Activated T-helper 2 cell treated with anti-CD3 and anti-CD28 coated beads, Interferon-gamma antibody, Interleukin-2, Interleukin-4, amounts not matched to agents 10 μg/mL and 5 μg/mL and 100 μg/mL, durations not matched to agents 14 hours and 24 hours and 36 hours (primary cell): ENCODE measurements at places on chromosomes 12 and 14. TPM values are rescaled to one million over a fixed set of nuclear protein-coding genes. Genes with fewer than 3 reads are reported as not detected.
A peak's percentile ranks its signal among the peaks of the same experiment; 100 is the strongest.

DNA sequence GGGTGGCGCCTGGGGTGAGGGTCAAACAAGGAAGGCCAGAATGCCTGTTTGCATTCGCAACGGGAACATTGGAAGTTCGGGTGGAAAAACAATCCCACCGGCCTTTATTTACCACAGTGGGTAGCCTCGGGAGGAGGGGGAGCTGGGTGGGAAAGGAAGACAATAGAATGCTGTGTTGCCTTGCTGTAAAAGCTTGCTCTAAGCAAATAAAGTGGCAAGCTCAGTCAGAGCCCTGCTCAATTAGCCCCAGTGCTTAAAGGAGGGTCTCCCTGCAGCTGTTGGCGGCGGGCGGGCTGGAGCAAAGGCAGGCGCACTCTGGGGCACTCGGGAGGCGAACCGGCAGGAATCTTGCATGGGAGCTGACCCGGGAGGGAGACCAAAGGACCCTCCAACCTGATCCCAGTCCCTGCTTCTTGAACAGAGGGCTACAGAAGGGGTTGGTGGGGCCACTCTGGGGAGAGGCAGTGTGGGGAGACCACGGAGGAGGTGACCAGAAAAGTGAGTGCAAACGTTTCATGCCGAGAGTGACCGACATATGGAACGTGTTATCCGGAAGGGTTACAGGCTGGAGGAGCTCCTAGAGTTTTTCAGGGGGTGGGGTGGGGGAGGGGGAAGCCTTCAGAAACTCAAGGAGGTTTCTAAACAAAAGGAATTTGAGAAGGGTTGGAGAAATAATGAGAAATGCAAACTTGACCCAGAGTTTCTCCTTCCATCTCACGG is 48.5 kb downstream of the NTF3 start:
- DNase-seq = no peak

DNA sequence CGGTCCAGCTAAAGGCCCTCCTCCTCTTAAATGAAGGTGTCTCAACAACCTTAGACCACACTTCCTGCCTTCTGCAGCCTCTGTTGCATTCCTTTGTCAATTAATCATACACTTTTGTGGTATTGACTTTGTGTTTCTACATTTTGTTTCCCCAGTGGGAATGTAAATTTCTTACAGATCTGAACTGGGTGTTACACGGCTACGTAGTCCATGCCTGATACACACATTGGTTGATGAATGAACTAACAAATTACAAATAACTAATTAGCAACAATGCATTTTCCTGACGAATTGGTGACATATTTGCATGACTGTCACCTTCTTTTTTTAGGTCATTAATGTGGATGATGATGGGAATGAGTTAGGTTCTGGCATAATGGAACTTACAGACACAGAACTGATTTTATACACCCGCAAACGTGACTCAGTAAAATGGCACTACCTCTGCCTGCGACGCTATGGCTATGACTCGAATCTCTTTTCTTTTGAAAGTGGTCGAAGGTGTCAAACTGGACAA is 15.2 kb upstream of the CCT2 start:
- no peak for DNase-seq

GRCh38 chr12:6961695-6962284 is 8.7 kb downstream of the PHB2 start:
- DNase-seq = no peak

GRCh38 chr14:38989922-38990546 is 113.0 kb downstream of the SEC23A start:
- no peak for DNase-seq

CHGA gene
- not detected in 2 replicates for total RNA-seq

GRCh38 chr12:117552971-117553370 is 191.5 kb upstream of the NOS1 start:
- DNase-seq = no peak

GRCh38 chr14:34538871-34539406 is 562 bp downstream of the EAPP start:
- no peak for DNase-seq

ARMH4 gene
- total RNA-seq = 0.18 and 0.34 TPM in 2 replicates

GRCh38 chr14:24253936-24254335 is 9.0 kb downstream of the TGM1 start:
- no peak for DNase-seq

GRCh38 chr14:104367866-104368750 is 211.5 kb upstream of the C14orf180 start:
- no peak for DNase-seq

DNA sequence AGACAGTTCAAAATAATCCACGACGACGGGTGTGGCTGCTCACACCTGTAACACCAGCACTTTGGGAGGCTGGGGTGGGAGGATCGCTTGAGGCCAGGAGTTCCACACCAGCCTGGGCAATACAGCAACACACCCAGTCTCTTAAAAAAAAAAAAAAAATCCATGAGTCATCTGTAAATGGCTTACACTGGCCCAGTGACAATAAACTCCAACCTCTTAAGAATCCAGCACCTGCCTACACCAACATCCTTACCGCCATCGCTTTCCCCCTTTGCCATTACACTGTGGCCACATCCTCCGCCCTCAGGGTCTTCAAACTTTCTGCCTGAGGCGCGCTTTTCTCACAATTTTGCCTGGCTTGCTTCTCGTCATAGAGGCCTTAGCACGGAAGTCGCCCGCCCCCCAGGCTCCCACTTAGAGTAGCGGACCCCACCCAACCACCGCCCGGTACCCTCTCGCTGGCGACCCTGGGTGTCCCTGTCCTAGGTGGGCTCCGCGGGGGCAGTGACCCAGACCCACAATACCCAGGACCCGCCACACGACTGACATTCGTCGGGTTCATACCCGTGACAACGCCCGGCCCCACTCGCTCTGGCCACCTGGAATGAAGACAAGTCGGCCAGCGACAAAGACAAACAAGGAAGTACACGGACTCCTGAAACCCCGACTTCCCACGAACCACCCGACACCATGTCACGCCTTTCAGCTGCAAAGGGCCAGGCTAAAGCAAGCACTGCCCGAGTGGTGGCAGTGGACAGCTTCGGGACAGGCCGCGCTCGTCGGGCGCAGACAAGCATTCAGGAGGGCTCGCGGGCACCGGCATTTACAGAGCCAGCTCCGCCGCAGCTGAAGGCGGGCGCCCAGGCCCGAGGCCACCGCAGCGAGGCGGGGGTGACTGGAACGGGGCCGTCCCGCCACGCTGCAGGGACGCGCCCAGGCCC is 636 bp downstream of the GOLGA3 start:
- DNase-seq = peak; percentile 19

GRCh38 chr12:27343255-27344000 is 10.8 kb downstream of the BMAL2 start:
- no peak for DNase-seq

LMNTD1 gene
- total RNA-seq = not detected in 2 replicates

GRCh38 chr14:33880330-33880729 is 70.5 kb downstream of the EGLN3 start:
- no peak for DNase-seq

GRCh38 chr14:71319666-71320065 is 412.4 kb downstream of the PCNX1 start:
- DNase-seq = no peak

- DNase-seq = peak; percentile 11
Measured at GRCh38 chr12:49706351-49707127, 666 bp downstream of the FMNL3 start.

- no peak for DNase-seq
Measured at GRCh38 chr14:85534458-85535293, 4.7 kb downstream of the FLRT2 start.

DNA sequence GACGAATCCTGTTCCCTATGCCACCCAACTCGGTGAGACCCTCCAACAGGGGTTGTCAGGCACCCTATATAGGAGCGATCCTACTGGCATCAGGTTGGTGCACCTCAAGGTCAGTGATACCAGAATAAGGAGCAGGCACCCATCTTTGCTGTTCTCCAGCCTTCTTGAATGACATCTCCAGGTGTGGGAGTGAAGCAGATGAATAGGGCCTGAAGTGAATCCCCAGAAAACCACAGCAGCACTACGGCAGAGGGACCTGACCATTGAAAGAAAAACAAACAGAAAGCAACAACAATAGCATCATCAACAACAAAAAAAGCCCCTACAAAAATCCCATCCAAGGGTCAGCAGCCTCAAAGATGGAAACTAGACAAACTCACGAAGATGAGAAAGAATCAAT is 445.2 kb upstream of the ATP2B1 start:
- no peak for DNase-seq

DNA sequence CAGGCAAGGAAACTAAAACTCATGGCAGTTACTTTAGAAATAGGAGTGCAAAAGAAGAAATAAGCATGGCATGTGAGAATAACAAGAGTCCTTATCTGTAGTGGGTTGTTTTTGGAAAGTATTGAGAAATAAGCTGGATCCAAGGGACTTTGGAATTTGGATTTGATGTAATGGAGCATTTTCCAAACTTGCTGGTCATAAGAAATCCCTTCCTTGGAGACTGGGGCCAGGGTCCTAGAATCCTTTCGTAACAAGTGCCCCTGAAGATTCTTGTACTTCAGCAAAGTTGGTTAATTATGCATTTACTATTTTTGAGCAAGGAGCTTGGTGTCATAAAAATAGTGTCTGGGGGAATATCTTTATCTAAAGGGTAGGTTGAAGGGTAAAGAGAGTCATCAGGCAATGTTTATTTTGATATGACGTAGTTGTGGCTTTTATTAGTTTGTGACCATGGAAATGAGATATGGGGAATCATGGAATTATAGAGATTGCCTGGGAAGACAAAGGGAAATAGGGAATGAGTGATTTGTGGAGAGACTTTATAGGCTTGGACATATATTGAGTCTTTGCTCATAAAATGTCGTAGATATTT is 53.9 kb downstream of the WNK1 start:
- no peak for DNase-seq

GRCh38 chr12:29131539-29131938 is 17.5 kb upstream of the FAR2 start:
- no peak for DNase-seq

DNA sequence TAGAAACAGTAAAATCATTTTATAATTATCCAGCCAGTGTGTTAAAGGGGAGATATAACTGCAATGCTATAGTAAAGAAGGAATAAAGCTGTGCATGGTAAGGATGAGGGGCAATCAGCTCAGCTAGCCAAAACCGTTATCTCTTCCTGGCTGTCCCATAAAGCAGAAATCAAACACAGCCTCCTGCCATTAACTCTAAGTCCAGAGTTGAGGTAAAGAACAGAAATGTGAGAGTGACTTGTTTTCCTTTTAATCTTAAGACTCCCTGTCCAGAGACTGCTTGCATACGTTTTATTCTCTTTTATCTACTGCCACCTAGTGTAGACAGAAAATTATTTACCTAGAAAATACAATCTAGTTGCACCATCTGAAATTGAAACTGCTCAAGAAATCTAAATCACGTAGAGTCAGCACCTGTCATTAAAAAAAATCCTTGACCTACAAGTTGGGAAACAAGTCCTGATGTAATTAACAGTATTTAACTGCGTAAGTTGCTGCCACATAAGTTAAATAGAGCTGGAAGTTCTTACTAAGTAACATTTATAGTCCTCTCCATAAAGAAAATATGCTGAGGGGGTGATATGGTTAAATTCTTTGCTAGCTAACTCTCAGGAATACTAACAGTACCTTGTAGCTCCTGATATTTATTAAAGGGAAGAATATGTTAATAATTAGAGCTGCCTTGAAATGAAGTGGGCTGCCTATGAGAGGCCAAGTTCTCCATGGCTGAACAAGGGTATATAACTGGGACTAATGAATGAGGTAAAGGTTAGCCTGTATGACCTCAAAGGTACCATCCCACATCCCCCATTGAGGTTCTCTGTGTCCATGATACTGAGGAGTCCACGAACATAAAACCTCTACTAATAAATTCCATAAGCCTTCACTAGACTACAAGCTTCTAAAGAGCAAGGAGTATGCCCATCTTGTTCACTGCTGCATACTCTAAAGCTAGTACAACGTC is 62.7 kb downstream of the GALNT4 start:
- no peak for DNase-seq

DNA sequence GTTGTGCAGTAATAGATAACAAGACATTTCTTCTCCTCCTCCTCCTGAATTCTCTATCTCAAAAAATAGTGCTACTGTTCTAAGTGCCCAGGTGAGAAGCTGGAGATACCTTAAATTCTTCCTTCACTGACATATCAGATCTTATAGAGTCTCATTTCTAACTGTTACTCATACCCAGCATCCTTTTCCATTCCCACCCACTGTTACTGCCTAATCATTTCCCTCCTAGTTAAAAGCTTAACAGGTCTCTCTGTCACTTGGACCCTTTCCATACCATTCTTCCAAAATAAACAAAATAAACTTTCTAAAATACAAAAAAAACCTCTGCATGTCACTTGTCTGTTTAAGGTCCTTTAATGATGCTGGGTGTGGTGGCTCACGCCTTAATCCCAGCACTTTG is 124.4 kb downstream of the VEZT start:
- no peak for DNase-seq

DNA sequence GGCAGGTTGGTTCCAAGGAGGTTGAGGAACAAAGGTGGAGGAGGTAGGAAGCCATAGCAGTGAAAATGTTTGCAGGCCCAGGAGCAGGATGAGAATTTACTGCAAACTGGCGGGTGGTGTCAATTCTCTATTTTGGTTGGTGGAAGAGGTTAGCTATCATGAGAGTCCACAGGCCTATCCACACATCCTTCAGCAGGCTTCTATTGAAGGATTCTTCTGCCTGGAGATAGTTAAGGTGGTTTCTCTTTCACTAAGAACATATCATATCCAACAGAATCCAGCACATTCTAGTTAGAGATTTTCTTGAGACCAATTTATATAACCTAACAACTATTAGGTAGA is 68.9 kb upstream of the DYRK2 start:
- DNase-seq = no peak

PLEKHH1 gene
- 1.5 and 1.8 TPM in 2 replicates for total RNA-seq

SMCO3 gene
- total RNA-seq = not detected in 2 replicates

SLC2A14 gene
- total RNA-seq = 0.05 and 0.07 TPM in 2 replicates

PMCH gene
- total RNA-seq = 210 and 221 TPM in 2 replicates

SLCO1B3 gene
- total RNA-seq = not detected in 2 replicates

ZNF385A gene
- total RNA-seq = 0.60 and 0.78 TPM in 2 replicates

DNA sequence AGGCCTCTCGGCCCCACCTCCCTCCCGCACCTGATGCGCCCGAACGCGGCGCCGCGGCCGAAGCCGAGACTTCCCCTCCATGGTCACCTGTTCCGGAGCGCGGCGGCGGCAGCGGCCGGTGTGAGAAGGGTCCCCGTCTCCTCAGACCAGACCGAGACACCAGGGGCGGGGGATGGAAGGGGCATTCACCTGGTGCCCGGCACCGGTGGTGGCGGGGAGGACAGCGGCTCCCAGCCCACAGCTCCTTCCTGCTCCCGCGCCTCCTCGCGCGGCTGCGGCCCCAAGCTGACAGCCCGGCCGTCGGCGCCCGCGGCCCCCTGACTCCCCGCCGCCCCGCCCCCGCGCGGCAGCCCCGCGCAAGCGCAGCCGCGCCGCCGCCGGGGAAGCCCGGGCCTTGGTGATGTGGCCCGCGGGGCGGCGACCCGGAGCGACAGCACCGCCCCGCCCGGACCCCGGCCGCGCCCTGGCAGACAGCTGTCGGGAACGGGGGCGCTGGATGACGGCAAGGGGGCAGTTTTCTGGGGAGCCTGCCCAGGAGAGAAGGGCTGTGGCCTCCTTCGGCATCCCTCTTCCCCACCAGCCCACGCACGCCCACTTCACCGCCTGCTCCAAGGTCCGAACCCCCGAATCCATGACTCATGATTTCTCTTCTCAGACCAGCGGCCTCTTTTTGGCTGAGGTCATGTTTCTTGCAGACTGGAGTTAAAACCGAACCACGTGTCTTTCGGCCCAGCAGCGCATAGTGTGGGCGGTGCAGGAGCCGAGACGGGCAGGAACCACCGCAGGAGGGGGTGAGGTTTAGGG is at the start of gene SLC41A2:
Gene SLC41A2 (minus strand): TSS at position 290 of the 804 bp plus-strand sequence. CDS start 29,763 bp downstream, outside the sequence.
- peak; percentile 65 for DNase-seq

NID2 gene
- total RNA-seq = 0.14 and 0.37 TPM in 2 replicates

OASL gene
- total RNA-seq = 1.9 and 2.3 TPM in 2 replicates

PPM1A gene
- total RNA-seq = 45.7 and 48.2 TPM in 2 replicates

DLK1 gene
- not detected in 2 replicates for total RNA-seq
